ENCODE measurements at places on chromosomes 11 and 22.

- no peak for DNase-seq
Observed at GRCh38 chr22:38452373-38453065, 2.5 kb downstream of the KCNJ4 start.

DNA sequence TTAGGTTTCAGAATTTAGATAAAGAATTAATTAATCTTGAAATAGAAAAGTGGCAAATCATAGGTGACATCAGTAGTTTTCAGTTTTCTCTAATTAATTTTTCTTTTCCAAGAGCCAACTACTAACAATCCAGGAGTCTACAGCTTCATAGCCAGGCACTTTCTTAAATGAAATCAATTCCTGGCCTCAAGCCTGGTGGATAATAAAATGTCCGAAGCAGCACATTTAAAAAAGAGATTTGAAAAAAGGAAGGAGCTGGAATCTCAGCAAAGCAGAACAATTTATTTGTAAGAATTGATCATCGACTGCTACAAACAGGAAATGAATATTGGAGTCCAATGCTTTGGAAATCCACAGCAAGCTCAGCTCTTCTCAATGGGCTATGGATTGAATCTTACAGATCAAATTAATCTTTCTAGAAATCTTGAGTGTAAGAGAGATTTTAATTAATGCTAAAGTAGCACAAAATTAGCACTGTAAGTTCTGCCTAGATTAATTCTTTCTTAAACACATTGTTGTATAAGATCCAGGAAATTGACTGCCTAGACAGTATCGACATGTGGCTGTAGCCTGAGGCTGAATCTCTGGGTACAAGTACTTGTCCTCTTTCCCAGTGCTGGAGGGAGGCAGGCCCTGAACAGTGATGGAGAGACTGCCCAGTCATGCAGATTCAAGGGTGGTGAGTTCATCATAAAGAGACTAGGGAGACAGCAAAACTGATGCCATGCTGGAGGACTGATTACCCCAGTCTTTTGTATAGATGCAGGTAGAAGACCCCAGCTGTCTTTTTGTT, 167.8 kb upstream of the POU2AF2 start:
- no peak for DNase-seq

- no peak for DNase-seq
Observed at GRCh38 chr11:6844356-6844755, 1.1 kb upstream of the OR10A5 start.

DNA sequence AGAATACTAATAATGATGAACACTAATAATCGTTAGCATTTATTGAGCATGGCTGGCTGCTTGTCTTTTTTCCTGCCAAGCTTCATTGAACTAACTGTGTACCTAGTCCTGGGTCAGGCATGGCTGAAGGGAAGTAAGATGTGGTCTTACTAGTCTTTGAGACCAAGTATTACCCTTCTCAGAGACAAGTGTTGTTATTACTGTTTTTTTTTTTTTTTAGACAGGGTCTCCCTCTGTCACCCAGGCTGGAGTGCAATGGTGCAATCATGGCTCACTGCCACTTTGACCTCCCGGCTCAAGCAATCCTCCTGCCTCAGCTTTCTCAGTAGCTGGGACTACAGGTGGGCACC, 4.6 kb downstream of the ST14 start:
- no peak for DNase-seq

DNA sequence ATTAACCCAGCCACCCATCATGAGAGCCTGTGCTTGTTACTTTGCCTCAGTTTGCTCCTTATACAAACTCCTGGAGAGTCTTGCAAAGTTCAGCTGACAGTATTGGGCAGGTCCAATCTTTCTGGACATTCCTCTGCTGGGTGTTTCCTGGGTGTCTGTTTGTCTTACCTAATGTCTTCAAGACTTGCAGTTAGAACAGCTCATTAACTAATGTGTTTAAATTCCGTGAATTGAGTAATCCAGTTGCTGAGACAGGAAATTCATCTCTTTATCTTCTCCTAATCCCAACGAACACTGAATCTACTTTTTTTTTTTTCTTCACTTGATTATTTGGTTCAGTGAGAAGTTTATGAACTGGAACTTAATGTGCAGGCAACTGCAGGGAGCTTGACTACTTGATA, 20.6 kb downstream of the BCO2 start:
- DNase-seq: no peak
